ENCODE measurements at places on chromosomes 12 and 14.

- DNase-seq = no peak
These were observed 25.0 kb upstream of the SLC24A4 start for GRCh38 chr14:92297818-92298595.

- no peak for DNase-seq
These were observed 1119.8 kb downstream of the AACS start for GRCh38 chr12:126185025-126185424.

DNA sequence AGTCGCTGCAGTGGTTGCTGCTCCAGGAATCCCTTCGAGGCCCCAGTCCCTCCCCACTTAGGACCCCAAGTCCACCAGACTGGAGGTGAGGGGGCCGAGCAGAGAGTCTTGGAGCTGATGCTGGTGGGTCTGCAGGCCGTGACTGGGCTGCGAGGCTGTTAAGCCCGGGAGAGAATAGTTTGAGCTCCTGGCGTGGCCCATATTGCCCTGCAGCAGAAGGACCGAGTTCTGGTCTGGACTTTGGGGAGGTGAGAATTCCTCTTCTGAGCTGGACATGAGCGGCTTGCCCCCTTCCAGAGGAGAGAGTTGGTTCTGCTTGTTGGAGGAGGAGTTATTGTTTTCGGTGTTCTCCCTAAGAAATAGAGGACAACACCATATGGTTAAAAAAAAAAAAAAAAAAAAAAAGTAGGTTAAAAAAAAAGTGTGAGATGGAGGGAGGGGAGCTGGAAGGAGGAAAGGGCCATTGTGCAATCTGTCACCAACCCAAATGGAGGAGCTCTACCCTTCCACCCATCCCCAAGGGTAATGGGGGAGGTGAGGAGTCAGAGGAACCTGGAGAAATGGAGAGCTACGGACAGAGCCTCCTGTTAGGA lies 3.0 kb downstream of the SIX1 start:
- DNase-seq = no peak

- DNase-seq = no peak
These were observed 72.6 kb downstream of the BBS10 start for GRCh38 chr12:76275511-76276093.

DNA sequence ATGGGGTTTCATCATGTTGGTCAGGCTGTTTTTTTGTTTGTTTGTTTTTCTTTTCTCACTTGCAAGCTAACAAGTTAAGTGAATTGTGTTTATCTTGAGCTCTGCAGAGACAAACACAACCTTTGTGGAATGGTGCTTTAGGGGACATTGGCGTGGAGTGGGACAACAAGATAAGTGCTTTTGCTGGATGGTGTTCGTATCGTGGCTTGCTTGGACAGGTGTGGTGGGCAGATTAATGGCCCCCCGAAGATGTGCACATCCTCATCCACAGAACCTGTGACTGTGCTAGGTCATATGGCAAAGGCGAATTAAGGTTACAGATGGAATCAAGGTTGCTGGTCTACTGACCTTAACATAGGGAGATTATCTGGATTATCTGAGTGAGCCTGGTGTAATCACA lies 7.0 kb downstream of the MLXIP start:
- no peak for DNase-seq

- no peak for DNase-seq
These were observed 2.8 kb downstream of the PIANP start for GRCh38 chr12:6697584-6698351.

DNA sequence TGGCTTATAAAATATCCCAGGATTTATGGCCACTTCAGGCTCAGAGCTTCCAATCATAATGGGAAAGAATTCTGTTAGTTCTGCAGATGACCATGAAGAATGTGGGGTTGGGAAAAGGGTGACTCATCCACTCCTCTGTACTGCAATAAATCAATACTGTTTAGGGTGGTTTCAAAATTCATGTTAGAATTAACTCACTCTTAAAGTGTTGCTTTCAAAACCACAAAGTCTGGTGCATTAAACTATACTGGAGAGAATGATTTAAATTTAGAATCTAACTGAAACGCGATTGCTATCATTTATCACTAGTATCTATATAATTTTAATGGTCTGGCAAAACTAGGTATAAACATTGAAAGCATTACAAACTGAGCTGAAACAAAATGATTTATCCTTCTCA lies 798 bp downstream of the CCDC198 start:
- DNase-seq = no peak

- DNase-seq = no peak
These were observed 183.9 kb downstream of the APAF1 start for GRCh38 chr12:98828802-98829600.

- no peak for DNase-seq
These were observed 38.2 kb downstream of the DCAF5 start for GRCh38 chr14:69114763-69115162.

- DNase-seq = no peak
These were observed 9.2 kb upstream of the CRIP2 start for GRCh38 chr14:105465209-105466031.

DNA sequence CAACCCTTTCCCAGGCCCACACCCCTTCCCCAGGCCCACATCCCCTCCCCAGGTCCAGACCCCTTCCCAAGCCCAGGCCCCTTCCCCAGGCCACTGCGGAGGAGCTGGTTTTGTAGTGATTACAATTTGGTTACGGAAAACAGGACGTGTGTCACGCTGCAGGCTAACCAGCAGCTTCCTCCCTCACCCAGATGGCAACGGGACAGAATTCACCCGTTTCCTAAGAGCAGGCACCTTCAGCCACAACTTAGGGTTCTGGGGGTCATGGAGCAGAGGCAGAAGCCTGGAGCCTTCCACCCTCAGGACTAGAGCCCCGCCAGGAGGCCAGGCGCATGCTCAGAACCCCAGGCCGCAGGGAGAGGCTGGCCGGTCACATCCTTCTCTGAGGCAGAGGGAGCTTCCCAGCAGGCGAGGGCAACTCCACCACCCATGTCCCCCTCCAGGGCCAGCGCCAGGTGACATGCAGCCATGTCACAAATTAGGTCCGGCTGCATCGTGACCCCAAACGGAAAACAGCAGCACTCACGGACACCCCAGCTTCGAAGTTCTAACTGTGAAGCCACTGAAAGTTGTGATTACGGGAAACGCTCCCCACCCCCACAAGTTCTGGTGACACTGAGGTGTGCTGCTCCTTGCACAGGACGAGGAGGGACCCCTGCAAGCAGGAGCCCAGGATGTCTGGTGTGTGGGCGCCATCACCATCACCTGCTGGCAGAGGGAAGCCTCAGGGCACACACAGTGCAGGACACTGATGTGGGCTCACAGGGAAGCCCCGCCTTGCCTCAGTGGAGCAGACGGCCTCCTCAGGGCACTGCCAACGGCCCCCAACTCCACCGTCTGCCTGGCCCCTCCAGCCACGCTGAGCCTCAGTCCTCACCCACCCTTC lies 7.7 kb downstream of the BRF1 start:
- DNase-seq = no peak

- DNase-seq = no peak
These were observed 15.5 kb downstream of the SDSL start for GRCh38 chr12:113437729-113438100.

GRCh38 chr12:4270016-4270830 lies 3.3 kb upstream of the CCND2 start:
- no peak for DNase-seq

DNA sequence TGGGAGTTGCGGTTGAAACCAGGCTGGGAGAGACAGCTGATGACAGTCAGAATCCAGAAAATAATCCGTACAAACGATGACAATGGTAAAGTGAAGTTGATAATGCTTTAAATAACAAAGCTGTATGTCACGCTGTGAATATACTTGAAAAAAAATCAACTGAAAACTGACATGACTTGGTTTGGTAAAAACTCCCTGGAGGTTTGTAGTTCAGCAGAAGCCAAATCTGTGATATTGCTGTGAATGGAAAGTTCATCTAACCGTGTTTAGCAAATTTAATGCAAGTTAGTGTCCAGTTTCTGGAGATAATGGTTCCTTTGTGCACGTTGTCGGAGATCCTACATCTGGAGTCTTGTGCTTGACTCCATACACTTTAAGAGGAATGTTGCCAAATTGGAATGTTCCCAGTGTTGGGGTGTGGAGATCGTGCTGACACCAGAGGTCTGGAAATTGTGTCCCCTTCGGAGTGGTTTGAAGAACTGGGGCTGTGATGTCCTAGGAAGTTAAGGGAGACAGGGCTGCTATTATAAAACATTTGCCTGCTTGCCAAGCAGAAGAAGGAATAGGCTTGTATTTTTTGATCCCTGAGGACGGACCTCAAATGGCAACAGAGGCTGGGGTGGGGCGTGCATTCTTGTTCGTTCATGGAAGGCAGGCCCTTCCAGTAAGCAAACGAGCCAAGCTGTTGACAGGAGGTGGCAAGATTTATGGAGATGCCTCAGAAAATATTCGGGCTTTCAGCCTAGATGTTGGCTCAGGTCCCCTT lies 30.6 kb downstream of the PPFIBP1 start:
- DNase-seq = no peak

DNA sequence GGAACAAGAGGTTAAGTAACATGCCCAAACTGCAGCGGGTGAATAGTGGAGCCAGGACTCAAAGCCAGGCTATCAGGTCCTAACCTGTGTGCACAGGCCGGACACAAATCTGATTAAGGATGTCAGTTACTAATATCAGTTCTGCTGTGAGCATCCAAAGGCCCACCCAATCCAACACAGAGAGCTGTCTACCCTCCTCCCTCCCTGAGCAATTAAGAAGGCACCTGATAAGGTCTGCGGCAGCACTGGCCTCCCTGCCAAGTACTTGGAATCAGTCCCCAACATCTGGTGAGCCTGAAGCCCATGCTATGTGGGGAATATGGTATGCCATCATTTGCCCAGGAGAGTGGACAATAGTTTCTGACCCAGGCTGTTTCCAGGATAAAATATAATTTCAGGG lies 3.9 kb downstream of the HEBP1 start:
- no peak for DNase-seq

GRCh38 chr14:21534576-21534975 lies 8.4 kb upstream of the SALL2 start:
- DNase-seq = no peak

GRCh38 chr12:48446161-48446776 lies 26.1 kb upstream of the ANP32D start:
- no peak for DNase-seq
